ENCODE measurements at places on chromosomes 7 and 10.

DNA sequence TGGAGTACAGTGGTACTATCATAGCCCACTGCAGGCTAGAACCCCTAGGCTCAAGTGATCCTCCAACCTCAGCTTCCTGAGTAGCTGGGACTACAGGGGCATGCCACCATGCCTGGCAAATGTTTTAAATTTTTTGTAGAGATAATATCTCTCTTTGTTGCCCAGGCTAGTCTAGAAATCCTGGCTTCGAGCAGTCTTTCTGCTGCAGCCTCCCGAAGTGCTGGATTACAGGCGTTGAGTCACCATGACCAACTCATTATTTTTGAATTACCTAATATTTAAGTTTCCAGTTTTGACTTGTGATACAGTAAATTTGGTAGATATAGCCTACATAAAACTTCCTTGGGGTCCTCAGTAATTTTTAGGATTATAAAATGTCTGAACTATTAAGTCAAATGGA is 74.1 kb downstream of the RUNDC3B start:
- no peak for DNase-seq

GRCh38 chr10:73730153-73730906 is 13.8 kb upstream of the SEC24C start:
- DNase-seq, result peak; percentile 94

- no peak for DNase-seq
Measured at GRCh38 chr10:72794260-72794659, 99.3 kb upstream of the OIT3 start.

GRCh38 chr7:110470420-110470819 is 620.5 kb upstream of the LRRN3 start:
- DNase-seq, result no peak

GRCh38 chr7:14978687-14979086 is 76.1 kb upstream of the DGKB start:
- DNase-seq, result no peak

DNA sequence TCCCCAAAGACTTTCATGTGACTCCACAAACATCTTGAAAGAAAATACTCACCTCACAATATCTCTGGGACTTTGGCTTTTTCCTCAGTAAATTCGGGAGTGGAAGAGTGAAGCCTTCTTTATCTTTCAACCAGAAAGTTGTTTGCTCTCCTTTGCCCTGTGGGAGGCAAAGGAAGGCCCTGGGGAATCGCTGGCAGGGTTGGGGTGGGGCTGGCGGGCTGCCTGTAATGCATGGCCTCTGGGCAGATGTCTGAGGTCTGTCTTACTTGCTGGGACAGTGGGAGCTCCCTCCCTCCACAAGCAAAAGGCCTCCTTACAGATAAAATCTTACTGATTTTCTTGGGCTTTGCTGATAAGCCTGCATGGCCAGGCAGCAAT is 24.9 kb downstream of the TECTB start:
- DNase-seq, result no peak

- peak; percentile 66 for DNase-seq
Measured at GRCh38 chr7:156640949-156641485, 443 bp downstream of the RNF32 start.

DNA sequence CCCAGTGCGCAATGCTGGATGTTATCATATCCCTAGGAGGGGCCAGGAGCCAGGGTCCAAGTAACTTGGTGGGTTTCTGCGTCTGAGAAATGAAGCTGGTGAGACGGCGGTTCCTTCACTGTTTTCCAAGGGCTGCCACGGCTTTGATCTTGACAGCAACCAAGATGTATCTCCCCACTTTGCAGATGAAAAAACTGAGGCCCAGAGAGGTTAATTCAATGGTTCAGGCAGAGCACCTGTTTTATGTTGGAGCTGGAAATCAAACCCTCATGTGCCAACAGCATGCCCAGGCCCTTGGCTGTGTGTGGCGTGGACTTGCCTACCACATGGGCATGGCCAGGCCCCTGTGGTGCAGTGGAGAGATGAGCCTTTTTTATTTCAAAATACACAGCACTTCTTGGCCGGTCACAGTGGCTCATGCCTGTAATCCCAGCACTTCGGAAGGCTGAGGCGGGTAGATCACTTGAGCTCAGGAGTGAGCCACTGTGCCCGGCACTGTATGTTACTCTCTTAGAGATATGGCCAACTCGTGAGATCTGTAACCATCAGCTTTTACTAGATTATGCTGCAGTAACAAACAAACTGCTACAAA is 225.2 kb upstream of the SH2B2 start:
- no peak for DNase-seq

- no peak for DNase-seq
Measured at GRCh38 chr7:157438121-157439025, 101.6 kb downstream of the DNAJB6 start.
